ACHN (cell line): ENCODE measurements at places on chromosomes 2 and 18.

GRCh38 chr18:9003406-9004100 lies 98.9 kb upstream of the NDUFV2 start:
- no peak for DNase-seq

GRCh38 chr18:2627821-2628276 lies 27.7 kb upstream of the SMCHD1 start:
- peak; percentile 4 for DNase-seq

- peak; percentile 8 for DNase-seq
These were observed 401.2 kb upstream of the SOX11 start for GRCh38 chr2:5290900-5291546.

DNA sequence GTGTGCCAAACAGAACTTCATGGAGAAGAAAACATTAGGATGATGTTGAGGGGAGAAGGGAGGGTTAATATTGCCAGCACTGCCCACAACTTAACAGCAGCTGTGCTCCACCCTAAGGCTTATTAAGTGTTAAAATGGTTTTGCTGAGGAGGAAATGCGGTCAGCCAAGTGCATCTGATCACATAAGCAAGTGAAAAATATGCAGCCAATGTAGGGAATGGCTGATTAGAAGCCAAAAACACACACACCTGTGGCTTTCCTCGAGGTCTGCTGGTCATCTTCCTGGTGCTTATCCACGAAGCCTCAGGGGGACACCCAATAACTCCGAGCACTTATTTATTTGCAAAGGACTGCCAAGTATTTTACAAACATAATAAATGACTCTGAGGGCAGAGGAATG lies 66.3 kb upstream of the GPR45 start:
- DNase-seq: no peak

- no peak for DNase-seq
These were observed 42.6 kb upstream of the MTCL1 start for GRCh38 chr18:8662560-8663255.

- no peak for DNase-seq
These were observed 520.6 kb upstream of the RAB12 start for GRCh38 chr18:8088626-8089025.

DNA sequence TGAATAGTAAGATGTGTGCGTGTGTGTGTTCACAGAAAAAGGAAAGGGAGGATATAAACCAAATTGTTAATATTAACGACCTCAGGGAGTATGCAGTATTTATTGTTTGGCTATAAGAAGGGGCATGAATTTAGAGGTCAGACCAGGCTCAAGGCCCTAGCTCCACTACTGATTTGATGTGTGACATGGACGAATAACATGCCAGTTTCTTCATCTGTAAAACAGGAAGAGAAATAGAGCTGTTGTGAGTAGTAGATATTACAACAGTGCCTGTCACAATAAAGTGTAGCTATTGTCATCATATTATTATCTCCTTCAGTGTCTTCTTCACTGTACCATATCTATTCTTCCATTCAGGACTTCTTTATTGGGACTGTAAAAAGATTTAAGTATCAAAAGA lies 4.1 kb upstream of the MAT2A start:
- DNase-seq: no peak
